HuH-7 (cell line): ENCODE measurements at places on chromosomes 12 and 14.

GRCh38 chr12:84594157-84594556, 318.4 kb downstream of the SLC6A15 start:
- DNase-seq: no peak

DNA sequence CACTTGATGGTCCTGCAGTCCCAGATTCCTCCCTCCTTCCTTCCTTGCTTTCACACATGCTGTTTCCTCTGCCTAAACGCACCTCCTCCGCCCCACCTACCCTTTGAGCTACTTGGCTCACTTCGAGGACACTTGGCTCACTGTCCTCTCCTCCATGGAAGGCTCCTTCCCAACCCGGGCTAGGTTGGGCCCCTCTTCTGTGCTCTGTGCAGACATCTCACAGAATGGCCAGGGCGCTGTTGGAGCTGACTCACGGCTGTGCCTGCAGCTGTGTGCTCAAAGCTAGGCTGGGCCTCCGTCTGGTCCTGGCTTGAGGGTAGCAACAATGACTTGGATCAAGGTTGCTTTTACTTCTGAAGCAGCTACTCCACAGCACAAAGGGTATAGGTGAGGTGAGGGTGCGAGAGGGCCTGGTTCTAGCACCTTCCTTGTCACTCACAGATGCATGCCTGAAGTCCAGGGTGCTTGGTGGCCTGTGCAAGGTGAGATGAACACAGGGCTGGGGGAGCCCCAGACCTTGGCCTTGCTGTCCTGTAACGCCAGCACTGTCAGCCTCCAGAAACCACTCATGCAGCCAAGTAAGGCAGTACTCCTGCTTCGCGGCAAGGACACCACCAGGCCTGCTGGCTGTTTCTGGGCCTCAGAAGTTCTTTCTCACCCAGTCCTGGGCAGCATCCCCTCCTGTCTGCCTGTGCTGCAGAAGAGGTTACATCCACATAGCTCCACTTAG, 61.8 kb downstream of the GALNT16 start:
- no peak for DNase-seq

DNA sequence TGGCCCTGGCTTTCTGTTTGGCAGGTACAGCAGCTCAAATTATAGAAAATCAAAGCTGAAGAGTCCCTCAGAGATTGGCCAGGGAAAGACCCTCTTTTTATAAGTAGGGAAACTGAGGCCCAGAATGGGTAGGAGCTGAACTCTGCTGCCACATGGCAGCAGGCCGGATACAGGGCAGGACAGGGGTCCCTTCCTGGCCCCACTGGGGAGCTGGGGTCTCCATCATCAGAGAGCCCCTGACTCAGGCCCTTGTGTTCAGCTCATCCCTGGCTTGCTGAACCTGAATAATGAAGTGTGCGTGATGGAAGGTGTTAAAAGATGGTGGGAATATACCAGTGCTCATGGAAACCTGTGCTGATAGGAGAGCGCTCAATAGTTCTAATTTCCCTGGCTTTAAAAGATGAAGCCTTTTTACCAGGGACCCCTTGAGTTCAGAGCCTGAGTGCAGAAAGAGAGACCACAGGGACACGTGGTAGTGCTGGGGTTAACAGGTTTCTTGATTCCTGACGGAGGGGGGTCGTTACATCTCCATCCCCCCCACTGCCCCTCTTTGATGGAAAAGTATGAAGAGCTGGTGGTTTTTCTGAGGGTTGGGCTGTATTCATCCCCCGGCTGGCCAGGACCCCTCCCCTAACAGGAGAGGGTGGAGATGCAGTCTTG, 4.4 kb downstream of the DLK1 start:
- DNase-seq: no peak

GRCh38 chr12:84760091-84760865, 152.3 kb downstream of the SLC6A15 start:
- no peak for DNase-seq

DNA sequence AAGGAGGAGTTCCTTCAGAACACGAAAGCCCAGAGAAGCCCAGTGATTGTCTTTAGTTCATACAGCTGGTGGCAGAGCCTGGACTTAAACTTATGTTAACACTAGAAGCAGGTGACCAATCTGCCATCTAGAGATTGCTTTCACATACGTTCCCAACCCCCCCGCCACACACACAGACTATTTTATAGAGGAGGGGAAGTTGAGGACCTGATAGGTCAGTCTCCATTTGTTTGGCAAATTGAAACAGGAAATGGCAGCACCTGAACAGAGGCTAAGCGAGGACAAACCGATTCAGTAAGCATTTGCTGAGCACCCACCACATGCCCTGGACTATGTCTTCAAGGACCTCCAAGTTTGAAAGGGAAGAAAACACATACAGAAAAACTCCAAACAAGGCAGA, 4.8 kb upstream of the PLEKHD1 start:
- no peak for DNase-seq

GRCh38 chr14:78997811-78998210, 827.6 kb downstream of the NRXN3 start:
- DNase-seq: no peak

- DNase-seq: peak; percentile 30
Observed at GRCh38 chr12:25495331-25496097, 57.6 kb downstream of the LMNTD1 start.

- DNase-seq: no peak
Observed at GRCh38 chr12:49244176-49244575, 20.7 kb upstream of the TUBA1C start.

DNA sequence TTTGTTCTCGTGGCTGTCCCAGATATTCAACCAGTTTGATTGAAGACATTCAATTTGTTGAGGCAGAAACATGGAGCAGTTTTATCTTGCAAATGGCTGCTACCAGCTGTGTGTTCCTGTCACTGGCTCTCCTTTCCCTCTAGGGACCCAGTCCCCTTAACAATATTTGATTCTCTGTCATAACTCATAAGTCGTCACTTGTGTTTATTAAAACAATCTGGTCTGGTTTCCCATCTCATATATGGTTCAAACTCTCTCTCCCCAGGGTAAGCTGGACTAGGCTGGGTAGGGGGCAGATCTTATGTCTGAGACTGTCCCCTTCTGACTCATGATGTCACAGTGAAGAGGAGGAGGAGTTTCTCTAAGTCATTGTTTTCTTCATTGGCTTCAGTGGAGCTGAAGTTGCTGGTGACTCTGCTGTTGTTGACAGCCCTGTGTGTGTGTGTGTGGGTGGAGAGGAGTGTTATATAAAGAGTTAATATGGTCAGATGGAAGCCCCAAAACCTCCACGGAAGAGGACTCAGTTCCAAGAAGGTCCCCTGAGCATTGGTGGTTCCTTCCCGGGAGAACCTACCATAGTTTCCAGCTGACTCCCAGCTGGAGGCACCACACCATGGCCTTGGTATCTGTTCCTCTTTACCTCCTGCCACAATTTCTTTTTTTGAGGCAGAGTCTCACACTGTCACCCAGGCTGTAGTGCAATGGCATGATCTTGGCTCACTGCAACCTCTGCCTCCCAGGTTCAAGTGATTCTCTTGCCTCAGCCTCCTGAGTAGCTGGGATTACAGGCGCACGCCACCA, 16.1 kb upstream of the GNG2 start:
- DNase-seq: no peak

DNA sequence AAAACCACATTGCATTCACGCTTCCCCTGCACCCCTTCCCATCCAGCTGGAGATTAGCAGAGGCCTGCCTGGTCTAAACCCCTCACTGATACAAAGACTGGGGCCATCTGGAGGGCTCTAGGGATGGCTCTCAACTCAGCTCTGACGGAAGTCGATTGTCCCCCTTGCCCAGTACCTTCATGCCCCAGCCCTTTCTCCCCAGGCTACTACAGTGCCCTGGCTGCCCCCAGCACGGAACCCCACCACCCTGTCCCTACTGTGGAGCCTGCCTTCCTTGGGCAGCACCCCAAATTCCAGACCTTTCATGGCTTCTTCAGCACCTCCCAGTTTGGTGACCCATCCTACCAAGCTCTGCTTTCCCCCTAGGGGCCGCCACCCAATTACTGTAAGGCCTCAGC, 25.6 kb downstream of the ZFP36L1 start:
- DNase-seq: no peak

GRCh38 chr14:90775441-90775840, 40.8 kb downstream of the TTC7B start:
- no peak for DNase-seq

GRCh38 chr14:28780843-28781820, 14.5 kb downstream of the FOXG1 start:
- no peak for DNase-seq

DNA sequence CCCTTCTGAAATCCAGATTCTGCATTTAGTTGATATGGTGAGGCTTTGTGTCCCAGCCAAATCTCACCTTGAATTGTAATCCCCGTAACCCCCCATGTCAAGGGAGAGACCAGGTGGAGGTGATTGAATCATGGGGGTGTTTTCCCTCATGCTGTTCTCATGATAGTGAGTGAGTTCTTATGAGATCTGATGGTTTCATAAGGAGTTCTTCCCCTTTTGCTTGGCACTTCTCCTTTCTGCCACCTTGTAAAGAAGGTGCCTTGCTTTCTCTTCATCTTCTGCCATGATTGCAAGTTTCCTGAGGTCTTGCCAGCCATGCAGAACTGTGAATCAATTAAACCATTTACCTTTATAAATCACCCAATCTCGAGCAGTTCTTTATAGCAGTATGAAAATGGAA, 23.1 kb upstream of the C12orf42 start:
- DNase-seq: no peak
